Islet precursor cell (in vitro differentiated cells): ENCODE measurements at places on chromosomes 1 and 21.

GRCh38 chr21:25862112-25862511 lies 127.3 kb downstream of the GABPA start:
- no peak for DNase-seq

GRCh38 chr1:215957663-215958062 lies 390.6 kb downstream of the KCTD3 start:
- DNase-seq: peak; percentile 65

- no peak for DNase-seq
These were observed 2.1 kb downstream of the POU3F1 start for GRCh38 chr1:38044221-38045215.

DNA sequence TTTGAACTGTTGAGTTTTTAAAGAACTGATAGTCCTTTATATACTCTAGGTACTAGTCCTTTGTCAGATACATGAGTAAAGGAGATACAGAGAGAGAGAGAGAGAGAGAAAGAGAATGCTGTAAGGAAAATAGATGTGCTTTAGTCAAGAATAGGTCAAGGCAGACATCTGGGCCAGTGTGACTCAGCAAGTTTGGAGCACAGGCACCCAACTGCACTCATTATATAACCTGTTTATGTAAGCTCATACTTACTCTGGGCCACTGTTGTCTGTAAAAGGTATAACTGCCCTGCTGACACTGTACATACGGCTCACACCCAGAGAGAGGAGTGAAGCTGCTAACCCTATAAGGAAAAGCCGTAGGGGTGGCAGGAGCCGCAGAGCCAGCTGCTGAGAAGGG lies 32.2 kb upstream of the AKT3 start:
- DNase-seq: no peak

- peak; percentile 80 for DNase-seq
These were observed 508.6 kb downstream of the RWDD3 start for GRCh38 chr1:95742591-95743089.

GRCh38 chr1:28740118-28740517 lies 3.4 kb downstream of the YTHDF2 start:
- no peak for DNase-seq

DNA sequence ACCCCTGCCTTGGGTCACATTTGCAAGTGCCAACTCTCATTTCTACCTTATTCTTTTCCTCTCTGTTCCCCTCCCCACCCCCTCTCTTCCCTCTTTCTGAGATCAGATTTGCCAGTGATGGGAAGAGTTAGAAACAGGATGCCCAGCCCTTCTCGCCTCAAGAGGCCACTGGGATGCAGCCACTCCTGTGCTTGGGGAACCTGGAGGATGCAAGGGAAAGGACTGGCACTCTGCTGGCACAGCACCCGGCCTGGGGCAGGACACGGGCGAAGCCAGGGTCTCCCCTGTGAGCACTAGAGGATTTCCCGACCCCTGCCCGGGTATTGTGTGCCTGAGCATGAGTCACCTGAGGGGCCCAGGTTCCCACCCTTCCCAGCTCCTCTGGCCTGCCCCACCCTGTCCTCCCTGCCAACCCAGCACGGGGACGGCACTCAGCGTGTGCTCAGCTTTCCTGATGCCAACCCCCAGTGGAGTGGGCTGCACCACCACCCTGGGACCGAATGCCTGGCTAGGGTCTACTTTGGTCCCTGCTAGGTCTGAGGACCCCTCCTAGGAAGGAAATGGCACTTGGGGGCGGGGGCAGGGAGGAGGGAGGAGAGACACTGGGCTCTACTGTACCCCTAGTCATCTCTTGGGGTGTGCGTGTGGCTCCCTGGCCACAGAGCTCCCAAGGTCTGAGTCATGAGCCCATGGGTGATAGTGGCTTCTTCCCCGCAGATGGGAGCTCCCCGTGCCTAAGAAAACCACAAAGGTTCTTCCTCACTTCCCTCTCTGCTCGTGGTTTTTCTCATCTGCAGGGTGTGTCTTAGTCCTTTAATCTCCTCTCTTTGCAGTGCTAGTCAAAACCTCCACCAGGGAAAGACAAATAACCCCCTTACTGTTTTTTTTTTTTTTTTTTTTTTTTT lies 12.4 kb downstream of the LMNA start:
- DNase-seq: peak; percentile 78

- DNase-seq: no peak
These were observed 7.6 kb upstream of the C1QA start for GRCh38 chr1:22628698-22629444.

- no peak for DNase-seq
These were observed 86.2 kb downstream of the UBR4 start for GRCh38 chr1:19123837-19124236.

DNA sequence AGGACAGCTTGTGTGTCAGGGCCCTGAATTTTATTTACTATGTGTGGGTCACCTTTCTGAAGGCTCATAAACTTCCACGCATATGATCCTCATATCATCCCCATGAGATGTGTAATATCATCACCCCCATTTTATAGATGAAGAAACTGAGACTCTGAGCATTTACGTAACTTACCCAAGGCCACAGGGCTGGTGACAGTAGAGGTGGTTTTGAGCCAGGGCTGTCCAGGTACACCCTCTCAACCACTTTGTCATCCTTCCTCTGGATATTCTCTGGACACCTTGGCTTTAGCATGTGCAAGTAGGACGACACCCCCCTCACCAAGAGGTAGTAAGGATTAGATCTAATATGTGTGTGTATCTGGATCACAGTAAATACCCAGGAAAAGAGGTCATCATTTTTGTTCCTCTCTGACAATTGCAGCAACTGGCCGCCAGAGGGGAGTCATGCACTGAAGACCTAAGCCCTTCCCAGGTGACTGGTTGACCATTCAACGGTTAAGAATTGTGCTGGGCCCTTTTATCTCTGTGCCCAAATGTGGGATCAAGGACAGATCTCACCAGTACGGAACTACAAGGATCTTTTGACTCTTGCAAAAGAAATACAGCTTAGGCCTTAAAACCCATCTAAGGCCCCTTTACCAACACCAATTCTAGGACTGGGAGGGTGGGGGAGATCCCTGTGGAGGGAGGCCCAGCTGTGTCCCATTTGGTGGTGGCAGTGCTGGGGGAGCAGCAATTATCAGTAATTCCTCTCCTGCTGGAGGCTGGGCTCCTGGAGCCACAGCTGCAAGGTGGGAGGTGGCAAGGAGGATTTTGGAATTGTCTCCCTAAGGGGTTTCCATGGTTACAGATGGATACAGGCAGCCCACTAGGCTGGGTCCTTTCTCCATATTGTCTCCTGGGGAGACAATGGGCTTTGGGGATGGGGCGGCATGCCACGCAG lies 13.7 kb upstream of the E2F2 start:
- peak; percentile 90 for DNase-seq

DNA sequence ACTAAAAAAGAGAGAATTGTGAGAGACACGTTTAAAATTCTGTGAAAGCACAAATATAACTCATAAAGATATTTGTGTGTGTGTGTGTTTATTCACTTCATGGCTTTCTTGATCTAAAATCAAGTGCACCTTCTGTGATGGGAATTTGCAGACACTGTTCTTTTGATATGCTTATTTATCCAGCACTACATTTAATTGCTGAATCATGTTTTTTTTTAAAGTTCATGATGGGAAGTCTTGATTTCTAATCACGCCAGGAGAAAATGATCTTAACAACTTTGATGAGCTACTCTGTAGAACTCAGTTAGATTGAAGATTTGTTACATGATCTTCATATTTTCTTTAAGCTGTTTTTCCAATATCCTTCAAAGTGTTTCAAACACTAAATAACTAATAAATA lies 35.0 kb downstream of the KCNT2 start:
- DNase-seq: no peak

DNA sequence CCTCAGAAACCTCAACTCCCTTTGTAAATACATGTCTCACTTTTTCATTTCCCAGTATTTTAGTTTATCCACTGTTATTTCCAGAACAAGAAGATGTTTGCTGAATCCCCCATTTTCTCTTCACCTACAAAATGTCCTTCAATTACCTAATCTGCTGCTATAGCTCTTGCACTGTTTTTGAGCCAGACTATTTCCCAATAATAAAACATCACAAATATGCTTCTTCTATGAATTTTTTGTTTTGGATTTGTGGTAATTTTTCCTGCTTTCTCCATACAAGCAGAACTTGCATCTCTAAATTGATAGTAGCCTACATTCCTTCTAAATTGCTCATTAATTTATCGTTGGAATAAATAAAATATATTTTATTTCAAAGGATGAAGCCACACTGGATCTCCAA lies 199.6 kb upstream of the C1orf87 start:
- DNase-seq: no peak

DNA sequence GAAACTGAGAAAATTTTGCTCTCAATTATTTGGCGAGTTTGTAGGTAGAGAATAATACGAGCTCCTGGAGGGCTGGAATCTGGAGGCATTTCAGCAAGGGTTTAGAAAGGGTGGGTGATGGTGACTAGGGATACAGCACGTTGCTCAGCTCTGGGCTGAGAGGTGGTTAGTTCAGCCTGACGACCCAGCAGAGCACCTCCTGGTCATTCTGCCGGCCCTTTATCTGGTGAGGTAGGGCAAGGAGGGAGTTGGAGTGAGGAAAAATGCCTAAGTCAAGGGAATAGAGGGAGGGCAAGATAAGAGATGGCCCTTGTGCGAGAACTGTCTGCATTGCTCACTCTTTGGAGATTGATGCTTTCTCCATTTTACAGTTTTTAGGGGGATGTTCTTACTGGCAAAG lies 19.1 kb downstream of the GALNT2 start:
- DNase-seq: no peak

DNA sequence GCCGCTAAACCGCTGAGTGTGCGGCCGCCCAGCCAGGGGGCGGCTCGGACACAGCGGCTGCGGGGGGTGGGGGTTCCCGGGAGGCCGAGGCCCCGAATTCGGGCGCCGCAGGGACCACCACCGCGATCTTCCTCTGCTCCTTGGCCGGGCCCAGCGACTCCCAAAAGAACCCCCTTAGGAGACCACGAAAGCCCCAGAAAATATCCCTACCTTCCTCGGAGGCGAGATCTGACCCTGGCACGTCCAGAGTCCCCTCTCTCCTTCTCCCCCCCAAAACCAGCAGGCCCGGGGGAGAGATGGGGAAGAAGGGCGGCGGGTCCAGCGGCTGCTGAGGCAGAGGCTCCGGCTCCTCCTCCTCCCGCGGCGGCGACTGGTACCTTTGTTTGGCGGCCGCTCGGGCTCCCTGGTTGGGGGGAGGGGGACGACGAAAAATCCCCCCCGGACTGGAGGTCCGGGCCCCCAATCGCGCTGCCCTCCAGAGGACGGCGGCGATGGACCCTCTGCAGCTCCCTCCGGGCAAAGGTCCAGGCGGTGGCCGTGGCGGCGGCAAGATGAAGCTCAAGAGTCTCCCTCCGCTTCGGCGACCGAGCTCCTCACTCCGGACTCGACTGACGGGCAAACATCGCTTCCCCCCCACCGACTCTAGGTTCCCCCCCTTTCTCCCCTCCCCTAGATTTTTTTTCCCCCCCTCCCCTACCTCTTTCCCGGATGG lies at the start of gene ARID4B:
Gene ARID4B (minus strand): TSS at position 621 of the 712 bp plus-strand sequence. CDS start 1,260 bp downstream, outside the sequence.
- DNase-seq: no peak

- no peak for DNase-seq
These were observed 13.6 kb upstream of the GPR88 start for GRCh38 chr1:100524355-100524754.

DNA sequence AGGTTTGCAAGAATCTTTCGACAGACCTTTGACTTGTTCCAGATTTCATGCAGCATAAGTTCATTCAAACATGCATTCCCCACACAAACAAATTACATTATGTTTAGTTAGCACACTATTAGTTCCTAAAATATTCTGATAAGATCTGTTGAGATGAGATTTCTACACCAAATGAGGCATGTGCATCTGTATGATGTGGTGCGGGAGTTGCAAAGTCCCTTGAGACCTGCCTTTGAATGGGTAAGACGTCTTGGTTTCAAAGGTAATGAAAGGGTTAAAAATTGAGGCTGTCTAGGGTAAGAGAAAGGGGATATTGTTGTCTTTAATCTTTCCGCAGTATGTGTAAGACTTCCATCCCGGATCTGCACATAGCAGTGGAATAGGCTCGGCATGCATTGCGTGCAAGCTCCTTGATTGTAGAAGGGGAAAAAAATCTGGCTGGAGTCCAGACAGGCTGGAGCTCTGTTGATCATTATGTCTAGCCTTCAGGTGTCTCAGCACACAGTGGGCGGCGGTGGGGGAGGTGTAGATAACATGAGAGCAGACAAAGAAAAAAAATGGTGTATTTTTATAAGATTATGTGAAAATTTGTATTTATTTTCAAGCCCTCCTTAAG lies 296.6 kb downstream of the PTPRC start:
- peak; percentile 86 for DNase-seq

GRCh38 chr1:60657926-60658325 lies 424.4 kb upstream of the NFIA start:
- no peak for DNase-seq

GRCh38 chr1:115036814-115037507 lies 7.3 kb downstream of the TSHB start:
- peak; percentile 60 for DNase-seq

GRCh38 chr21:14968029-14968428 lies 96.8 kb downstream of the NRIP1 start:
- no peak for DNase-seq

GRCh38 chr1:22143065-22144033 lies at the start of gene WNT4:
Gene WNT4 (minus strand): TSS chr1:22143097. CDS start chr1:22142922, 175 bp downstream.
- peak; percentile 63 for DNase-seq

- no peak for DNase-seq
These were observed 20.3 kb upstream of the CSF1 start for GRCh38 chr1:109890115-109890953.

GRCh38 chr21:33069994-33070743 lies at the start of gene OLIG1:
Gene OLIG1 (plus strand): TSS chr21:33070141. CDS start chr21:33070247, 106 bp downstream.
- peak; percentile 77 for DNase-seq

DNA sequence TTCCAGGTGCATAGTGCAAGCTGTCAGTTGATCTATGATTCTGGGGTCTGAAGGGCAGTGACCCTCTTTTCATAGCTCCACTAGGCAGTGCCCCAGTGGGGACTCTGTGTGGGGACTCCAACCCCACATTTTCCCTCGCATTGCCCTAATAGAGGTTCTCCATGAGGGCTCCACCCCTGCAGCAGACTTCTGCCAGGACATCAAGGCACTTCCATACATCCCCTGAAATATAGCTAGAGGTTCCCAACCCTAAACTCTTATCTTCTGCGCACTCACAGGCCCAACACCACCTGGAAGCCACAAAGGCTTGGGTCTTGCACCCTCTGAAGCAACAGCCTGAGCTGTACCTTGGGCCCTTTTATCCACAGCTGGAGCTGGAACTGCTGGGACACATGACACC lies 65.7 kb upstream of the PKN2 start:
- no peak for DNase-seq

GRCh38 chr1:110076789-110077500 lies 6.5 kb upstream of the ALX3 start:
- DNase-seq: no peak

DNA sequence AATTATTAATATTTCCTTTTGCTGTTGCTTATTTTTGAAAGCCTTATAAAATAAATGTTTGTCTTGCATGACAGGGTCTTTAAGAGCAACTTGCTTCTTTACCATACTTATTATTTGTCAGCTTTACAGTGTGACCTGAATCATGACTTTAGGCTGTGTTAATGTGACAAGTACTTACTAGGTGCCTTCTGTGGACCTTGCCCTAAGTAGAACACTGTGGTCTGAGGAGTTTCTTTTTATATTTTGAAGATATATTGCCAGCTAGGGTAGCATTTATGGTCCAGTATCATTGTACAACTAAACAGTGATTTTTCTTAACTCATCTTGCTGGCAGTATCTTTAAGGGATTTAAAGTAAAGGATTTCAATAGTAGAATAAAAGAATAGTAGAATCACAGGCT lies 45.4 kb upstream of the LAMC2 start:
- DNase-seq: no peak

- DNase-seq: no peak
These were observed 26.1 kb downstream of the FABP3 start for GRCh38 chr1:31346785-31347184.
